ENCODE measurements at places on chromosomes 13 and 19.

- no peak for DNase-seq
Measured at GRCh38 chr19:5138606-5139582, 170.0 kb downstream of the KDM4B start.

DNA sequence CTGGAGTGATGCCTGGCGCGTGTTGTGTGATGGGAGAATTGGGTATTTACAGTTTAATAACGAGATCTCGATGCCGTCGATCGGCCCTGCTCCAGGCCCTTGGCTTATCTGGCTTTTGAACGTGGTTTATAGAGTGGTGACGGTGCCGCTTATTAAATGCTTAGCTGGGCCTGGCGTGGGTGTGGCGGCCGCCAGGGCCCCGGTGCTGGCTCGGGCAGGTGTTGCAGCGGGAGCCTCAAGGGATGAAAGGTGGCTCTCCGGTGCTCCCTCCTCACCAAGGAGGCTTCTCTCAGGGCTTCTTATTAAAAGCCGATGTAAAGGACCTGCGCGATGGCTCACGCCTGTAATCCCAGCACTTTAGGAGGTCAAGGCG lies 173.8 kb downstream of the KDM4B start:
- no peak for DNase-seq

- DNase-seq: no peak
Measured at GRCh38 chr13:108681986-108682575, 52.7 kb downstream of the MYO16 start.

DNA sequence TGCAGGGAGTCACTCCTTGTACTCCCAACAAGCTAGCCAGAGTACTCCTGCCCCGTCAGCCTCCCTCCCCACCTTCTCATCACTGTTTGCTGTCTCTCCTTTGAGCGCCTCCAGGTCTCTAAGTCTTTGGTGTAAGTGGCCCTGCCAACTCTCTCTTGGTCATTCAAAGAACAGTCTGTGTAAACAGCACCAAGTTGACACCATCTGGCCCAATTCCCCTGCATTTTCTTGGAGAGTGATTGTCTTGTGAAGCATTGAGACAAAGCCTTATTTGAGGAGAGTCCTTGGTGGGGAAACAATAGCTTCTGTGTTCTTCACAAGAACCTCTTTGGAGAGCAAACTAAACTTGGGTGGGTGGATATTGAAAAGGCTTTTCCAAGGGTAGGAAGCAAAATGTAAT lies 114.6 kb upstream of the RNF113B start:
- no peak for DNase-seq

GRCh38 chr13:52945348-52945747 lies 83.3 kb upstream of the OLFM4 start:
- DNase-seq: no peak

- no peak for DNase-seq
Measured at GRCh38 chr13:97005625-97006262, 11.5 kb upstream of the OXGR1 start.

- no peak for DNase-seq
Measured at GRCh38 chr13:36608474-36608873, 65.3 kb upstream of the SERTM1 start.

Measured in frontal cortex (tissue), 4 donors.